GM23338 (cell line): ENCODE measurements at places on chromosomes 16 and 17. TPM values are rescaled to one million over a fixed set of nuclear protein-coding genes. Genes with fewer than 3 reads are reported as not detected.

DNA sequence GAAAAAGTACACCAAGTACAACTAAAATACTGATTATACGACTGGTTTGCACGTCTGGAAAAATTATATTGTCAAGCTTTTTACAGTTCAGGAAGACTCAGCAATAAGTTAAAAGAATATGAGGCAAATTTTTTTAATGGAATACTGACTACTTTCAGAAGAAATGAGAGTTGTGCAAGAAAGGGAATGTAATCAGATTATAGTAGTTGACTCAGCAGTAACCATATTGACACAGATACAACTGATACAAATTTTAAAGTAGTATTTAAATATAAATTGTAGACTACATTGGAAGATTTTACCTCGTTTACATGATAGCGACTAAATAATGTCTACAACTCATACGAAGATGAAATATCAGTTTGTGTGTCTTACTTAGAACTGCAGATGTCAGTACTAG, 16.7 kb downstream of the ASGR2 start:
- no peak for DNase-seq

DNA sequence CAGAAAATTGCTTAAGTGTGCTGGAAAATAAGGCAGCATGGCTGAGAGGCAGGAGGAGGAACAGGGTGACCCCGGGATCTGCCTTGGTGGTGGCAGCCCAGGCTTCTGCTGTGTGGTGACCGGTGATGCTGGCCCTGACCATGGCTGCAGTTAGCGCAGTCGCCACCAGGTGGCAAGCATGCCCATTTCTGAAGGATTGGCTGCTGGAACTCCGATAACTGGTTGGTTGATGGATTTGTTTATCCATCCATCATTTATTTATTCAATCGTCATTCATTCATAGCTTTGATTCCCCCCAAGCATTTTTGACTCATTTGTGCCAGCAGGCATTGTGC, 29.1 kb upstream of the ITGA3 start:
- DNase-seq = peak; percentile 82

GRCh38 chr16:1113889-1114526, 18.0 kb upstream of the C1QTNF8 start:
- DNase-seq = no peak

DNA sequence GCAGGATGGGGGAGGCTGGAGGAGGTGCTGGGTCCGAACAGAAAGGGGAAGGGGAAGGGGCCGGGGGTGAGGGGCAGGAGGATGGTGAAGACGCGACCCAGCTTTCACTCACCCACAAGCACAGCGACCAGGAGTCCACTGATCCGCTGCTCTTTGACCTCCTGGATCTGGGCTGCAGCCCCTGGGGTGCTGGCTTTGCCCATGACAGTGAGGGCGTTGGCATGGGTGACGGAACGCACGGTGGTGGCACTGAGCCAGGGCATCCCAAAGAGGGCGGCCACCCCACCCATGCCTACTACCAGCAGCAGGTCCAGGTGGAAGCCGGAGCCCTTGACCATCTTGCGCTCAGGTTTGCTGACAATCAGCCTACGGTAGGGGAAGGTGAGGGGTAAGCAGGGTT, 14.9 kb downstream of the SLC4A1 start:
- no peak for DNase-seq

GRCh38 chr17:72518159-72518732, 397.4 kb downstream of the SOX9 start:
- DNase-seq = no peak

- DNase-seq = no peak
Observed at GRCh38 chr17:75476752-75477489, 20.5 kb downstream of the TMEM94 start.

DNA sequence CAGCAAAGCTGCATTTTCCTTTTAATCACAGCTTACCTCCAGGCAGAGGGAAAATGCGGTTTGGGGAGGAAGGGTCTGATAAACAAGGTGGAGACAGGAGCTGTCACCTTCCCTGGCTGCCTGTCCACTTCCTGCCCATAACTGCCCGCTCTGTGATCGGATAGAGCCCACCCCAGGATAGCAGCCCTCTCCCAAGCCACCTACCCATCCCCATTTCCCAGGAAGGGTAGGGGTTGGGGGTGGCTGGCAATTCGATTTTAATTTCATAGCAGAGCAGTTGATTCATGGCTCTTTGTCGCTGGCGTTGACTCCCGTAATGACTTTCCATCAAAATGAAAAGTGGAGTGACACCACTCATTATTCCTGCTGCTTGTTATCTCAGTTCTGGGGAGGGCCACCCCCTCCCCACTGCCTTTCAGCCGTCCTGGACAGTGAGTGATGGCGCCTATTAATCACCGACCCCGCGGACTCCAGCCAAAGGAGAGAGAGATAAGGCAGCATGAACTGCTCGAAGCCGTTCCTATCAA, 11.2 kb downstream of the CDK5RAP3 start:
- DNase-seq = no peak

- no peak for DNase-seq
Observed at GRCh38 chr17:70912716-70913485, 743.6 kb downstream of the KCNJ2 start.

- no peak for DNase-seq
Observed at GRCh38 chr17:44501866-44502375, 1.3 kb downstream of the GPATCH8 start.

GRCh38 chr17:73132085-73132492, 32.7 kb upstream of the SSTR2 start:
- DNase-seq = no peak

- no peak for DNase-seq
Observed at GRCh38 chr16:68079626-68080344, 5.4 kb upstream of the NFATC3 start.

DNA sequence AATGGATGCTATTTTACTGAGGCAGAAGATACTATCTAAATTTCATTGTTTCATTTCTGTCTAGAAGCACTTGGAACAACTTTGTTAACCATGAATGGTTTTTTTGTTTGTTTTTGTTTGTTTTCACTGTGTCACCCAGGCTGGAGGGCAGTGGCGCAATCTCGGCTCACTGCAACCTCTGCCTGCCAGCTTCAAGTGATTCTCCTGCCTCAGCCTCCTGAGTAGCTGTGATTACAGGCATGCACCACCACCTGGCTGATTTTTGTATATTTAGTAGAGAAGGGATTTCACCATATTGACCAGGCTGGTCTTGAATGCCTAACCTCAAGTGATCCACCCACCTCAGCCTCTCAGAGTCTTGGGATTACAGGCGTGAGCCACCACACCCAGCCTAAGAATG, 40.5 kb downstream of the ABHD15 start:
- no peak for DNase-seq

GRCh38 chr17:80169784-80170500, at the start of gene CARD14:
CARD14 (plus strand) TSS chr17:80170030; CDS start chr17:80181439, 11,409 bp downstream.
- no peak for DNase-seq

GRCh38 chr16:86946396-86946795, 368.0 kb downstream of the FOXL1 start:
- DNase-seq = peak; percentile 19

DNA sequence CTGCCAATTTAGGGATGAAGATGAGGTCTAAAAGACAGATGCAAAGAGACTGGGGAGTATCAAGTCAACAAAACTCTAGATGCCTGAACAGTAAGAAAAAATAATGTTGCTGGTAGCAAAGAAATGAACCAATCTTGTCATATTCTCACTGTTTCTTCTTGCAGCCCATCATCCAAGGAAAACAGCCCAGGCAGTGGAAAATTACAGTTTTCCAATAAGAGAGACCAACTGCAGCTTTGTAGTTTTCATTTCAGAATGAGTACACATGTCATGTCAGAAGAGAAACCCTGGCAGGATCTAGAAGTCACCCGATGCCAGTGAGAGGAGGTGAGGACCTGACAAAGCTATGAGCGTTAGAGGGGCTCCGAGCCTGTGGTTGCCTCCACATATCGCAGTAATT, 500.4 kb upstream of the PSMD7 start:
- DNase-seq = no peak

- no peak for DNase-seq
Observed at GRCh38 chr16:88456356-88457292, 3.5 kb downstream of the ZFPM1 start.

DNA sequence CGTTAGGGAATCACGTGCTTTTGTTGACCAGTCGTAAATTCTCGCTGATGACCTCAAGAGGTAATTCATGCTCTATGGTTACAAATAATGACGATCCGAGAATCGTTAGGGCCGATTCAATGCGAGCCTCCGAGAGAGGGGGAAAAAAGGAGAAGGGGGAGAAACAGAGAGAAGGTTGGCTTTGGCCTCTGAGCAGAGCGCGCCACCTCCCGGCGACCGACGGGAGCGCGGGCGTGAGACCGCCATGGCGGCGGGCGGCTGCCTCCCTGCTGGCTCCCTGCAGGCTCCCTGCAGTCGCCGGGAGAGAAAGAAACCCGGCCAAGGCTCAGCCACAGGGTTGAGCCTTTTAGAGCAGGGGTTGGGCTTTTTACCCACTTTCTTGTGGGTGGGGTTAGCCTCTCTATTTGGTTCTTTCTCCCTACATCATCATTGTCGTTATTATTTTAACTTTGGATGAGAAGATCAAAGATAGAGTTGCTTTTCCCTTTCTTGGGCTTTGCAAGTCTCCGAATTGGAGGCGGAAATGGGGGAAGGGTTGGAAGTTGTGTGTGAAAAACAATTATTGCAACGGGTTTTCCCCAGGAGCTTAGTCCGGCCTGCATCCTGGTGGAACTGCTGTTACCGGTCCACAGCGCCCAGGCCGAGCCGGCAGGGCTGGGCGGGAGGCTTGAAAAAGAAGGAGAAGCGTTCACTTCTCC, 410 bp upstream of the HOXB5 start:
- peak; percentile 87 for DNase-seq

GRCh38 chr17:48002916-48003416, 32.1 kb downstream of the CDK5RAP3 start:
- DNase-seq = no peak

- DNase-seq = no peak
Observed at GRCh38 chr17:32348483-32348800, 1.5 kb upstream of the ZNF207 start.

GRCh38 chr17:41491476-41491875, 1.8 kb upstream of the KRT36 start:
- DNase-seq = no peak

GRCh38 chr16:17972460-17972943, 364.0 kb downstream of the NPIPA8 start:
- DNase-seq = no peak

DNA sequence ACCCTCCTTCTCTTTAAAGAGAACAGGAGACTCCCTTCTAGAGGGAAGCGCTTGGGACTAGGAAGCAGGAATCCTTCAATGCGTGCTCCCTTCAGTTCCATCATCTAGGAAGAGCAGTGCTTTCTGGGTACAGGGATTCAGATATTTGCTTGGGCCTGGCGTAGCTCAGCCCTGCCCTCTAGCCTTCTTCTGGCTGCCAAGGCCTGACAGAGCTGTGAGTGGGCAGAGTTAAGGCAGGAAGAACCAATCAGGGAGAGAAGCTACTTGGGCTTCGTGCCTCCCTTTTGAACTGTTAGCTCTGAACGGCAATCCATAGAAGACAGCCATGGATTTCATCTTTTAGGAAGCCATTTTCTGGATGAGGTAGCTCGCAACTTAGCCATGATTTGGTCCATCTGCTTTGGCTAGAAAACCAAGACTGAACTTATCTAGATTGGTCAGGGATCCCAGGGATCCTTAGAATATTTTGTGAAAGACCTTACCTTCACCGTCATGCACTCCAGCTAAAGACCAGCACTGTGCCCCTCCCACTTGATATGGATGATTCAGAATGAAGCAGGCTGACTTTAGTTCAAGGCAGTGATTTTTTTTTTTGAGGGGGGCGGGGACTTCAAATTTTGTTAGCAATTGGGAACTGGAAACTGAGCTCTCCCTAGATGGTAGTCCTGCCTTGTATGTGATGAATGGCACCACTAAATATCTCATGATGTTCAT, 2.5 kb upstream of the CORO6 start:
- peak; percentile 75 for DNase-seq

GRCh38 chr16:71247478-71247877, 17.0 kb upstream of the HYDIN start:
- no peak for DNase-seq

DNA sequence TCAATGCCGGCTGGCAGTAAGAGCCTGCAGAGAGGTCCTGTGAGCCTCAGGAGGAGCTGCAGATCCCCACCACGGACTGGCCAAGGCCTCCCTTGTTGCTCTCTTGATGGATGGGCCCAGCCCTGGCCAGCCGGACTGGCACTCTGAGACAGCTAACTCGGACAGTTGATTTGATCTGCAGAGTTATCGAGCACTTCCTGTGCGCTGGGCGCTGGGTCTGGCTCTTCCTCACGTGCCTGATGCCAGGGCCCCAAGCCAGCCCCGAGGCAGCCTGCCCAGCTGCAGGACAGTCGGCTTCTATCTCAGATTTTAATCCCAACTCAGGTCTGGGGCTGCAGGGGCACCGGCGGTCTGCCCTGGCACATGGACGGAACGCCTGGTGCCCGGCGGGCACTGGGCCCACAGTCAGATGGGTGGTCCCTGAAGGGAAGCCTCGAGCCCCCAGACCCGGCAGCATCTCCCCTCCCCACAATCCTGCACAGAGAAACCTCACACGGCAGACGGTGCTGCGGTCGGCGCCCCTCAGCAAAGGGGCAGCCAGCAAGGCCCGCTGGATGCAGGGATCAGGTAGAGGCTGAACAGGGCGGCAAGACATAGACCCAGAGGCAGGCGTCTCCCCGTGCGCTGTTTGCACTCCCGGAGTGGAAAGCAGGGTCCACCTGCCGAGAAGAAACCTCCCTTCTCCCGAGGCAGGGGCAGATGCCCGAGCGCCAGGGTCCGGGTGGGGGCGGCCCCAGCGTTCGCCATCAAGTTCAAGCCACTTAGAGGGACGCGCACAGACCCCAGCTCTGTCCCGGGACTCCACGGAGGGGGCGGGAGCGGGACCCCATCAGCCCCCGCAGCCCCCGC, 34.0 kb downstream of the TIMM22 start:
- DNase-seq = peak; percentile 63

DNA sequence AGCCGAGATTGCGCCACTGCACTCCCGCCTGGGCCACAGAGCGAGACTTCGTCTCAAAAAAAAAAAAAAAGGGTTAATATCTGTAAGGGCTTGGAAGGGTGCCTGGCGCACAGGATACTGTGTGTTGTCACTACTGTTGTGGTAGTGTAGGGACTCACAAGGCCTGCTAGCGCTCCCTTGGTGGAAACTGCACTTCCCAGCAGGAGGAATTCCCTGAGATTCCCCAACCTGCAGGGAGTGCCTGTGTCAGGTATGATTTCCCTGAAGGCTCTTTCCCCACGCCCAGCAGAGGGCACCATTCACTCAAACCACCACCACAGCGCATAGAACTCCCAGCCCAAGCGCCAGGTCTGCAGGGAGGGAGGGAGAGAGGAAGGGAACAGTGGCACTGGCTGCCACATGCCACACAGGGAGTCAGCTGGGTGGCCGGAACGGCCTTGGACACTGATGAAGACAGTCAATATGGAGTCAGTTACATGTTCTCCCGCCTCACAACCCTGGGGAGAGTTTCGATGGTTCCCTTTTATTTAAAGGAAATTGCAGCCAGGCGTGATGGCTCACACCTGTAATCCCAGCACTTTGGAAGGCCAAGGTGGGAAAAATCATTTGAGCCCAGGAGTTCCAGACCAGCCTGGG, 32.7 kb upstream of the CDH1 start:
- DNase-seq = peak; percentile 96

The CDH13 gene
- 4.4 and 13.6 TPM in 2 replicates for total RNA-seq

The SECTM1 gene
- total RNA-seq = 0.16 and 1.3 TPM in 2 replicates

The GP1BA gene
- not detected in 2 replicates for total RNA-seq

The PMP22 gene
- 1.6 and 2.2 TPM in 2 replicates for total RNA-seq

The ZSCAN10 gene
- 434 and 519 TPM in 2 replicates for total RNA-seq

The CPNE7 gene
- total RNA-seq = 15.7 and 18.4 TPM in 2 replicates

The NATD1 gene
- 8.1 and 8.7 TPM in 2 replicates for total RNA-seq

The MYH1 gene
- total RNA-seq = not detected in 2 replicates
